Activated T-helper 1 cell treated with Interleukin-2 at 50 U/mL for 16 hours (primary cell): ENCODE measurements at places on chromosomes 12 and 14.

- DNase-seq, result no peak
These were observed 78.7 kb downstream of the KIF21A start for GRCh38 chr12:39364196-39364595.

DNA sequence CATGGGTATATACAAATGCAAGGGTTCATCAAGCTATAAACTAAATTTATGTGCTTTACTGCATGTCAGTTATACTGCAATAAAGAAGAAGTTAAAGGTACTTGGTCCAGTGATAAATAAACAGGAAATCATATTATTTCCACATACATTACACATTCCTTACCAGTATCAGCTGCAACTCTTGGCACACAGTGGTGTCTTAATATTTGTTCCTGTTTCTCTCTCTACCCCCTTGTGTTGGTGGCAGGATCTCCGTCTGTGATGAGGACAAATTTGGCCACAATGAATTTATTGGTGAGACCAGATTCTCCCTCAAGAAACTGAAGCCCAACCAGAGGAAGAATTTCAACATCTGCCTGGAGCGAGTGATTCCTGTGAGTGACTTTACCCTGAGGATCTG, 19.2 kb upstream of the OAS1 start:
- DNase-seq, result no peak

DNA sequence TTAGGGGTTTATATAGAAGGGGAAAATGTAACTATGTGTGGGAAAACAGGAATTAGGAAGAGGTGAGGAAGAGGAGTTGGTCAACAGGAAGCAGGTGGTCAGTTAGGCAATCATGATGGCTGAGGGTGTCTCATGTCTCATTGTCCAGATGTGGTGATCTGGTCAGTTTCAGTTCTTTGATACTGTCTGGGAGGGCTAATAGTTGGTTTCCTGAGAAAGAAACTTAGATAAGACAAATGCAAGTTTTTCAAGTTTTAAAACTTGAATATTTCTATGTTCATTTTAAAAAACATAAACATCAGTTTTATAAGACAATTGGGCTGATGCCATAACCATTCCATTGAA, 1121.8 kb upstream of the USP15 start:
- DNase-seq, result no peak

GRCh38 chr12:39127401-39127800, 222.0 kb upstream of the CPNE8 start:
- no peak for DNase-seq

GRCh38 chr14:58641509-58641908, 3.7 kb downstream of the DACT1 start:
- DNase-seq, result no peak

GRCh38 chr12:4440187-4440941, 5.3 kb downstream of the FGF6 start:
- DNase-seq, result no peak

DNA sequence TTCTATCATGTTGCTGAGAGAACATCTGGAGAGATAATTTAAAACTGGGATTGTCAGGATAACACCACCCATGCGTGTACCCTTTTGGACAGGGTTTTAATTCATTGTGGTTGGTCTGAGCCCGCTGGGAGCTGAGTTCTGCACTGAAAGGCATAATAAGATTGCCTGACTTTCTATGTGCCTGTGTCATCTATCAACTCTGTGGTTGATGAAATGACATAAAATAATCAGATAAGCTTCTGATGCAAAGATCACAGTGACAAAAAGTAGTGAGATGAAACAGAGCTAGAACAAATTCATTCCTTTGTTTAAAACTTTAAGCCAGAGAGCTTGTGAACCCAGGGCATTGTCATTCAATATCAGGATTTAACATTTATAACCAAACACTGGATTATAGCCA, 98.7 kb downstream of the BBS10 start:
- DNase-seq, result no peak

- DNase-seq, result no peak
These were observed 168.2 kb downstream of the LRRK2 start for GRCh38 chr12:40393026-40393425.

GRCh38 chr12:123076604-123077297, 74.1 kb downstream of the PITPNM2 start:
- no peak for DNase-seq

DNA sequence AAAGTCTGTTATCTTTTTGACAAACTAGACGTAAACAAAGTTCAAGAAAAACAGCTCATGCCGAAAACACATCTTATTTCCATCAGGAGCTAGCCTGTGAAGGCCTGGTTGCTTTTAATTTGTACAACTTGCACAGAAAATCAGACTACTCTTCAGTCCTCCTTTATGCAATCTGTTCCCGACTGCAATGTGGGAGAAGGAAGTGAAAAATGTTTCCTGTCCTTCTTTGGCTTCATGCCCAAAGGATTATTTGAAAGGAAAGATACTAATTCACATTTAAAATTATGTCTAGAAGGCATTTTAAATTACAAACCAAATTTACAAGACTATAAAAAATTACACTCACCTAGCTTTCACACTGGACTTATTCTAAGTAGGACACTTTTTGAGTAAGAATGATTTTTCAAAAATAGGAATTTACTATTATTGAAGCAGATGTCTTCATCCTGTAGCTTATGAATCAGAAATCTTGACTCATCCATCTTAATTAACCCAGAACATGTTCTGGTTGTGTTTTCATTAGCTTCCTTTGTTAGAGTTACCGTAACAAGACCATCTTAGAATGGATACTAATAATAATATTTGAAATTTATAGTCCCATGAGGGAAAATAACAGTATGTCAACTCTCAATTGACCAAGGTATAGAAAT, 272.6 kb downstream of the PRKD1 start:
- no peak for DNase-seq

DNA sequence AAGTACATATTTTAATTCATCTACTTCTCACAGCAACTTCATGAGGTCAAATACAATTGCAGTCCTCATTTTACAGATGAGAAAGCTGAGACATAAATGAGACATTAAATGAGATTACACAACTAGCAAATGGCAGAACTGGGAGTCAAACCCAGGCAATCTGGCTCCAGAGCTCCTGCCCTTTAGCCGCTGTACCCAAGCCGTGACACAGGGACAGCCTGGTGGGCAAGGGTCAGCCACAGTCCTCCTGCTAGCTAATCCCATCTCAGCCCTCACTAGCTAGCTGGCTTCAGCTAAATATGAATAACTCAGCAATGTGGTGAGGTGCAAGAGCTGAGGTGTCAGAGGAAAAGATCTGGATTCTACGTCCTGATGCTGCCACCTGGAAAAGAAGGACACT, 54.8 kb downstream of the NINJ2 start:
- DNase-seq, result no peak

DNA sequence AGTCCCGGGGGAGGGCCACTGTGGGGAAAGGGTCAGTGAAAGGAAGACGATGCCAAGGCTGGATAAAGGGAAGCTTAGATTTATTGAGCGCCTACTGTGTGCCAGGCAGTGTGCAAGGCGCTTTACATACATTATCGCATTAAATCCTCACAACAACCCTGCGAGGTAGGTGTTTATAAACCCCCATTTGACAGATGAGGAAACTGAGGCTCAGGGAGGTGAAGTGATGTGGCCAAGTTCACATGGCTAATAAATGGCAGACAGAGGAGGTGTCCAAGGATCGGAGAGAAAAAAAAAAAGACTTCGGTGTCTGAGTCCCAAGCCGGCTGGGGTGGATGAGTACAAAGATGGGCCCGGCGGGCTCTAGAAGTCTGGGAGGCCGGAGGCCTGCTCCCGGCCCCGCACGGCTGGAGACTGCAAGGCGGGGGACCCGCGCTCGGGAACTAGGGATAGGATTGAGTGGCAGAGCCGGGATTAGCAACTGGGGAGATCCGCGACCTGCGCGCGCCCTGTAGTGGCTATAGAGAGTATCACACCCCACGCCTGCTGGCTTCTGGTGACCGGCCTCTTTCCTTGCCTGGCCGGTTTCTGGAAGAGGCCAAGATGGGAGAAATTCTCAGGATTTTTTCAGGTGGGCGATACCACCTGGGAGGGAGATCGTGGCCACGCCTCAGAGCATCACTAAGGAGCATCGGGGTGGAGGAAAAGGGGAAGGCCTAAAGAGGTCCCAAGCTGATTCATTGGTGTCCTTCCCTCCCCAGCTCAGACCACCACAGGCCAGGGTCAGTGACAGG, 3.9 kb downstream of the DDN start:
- no peak for DNase-seq

DNA sequence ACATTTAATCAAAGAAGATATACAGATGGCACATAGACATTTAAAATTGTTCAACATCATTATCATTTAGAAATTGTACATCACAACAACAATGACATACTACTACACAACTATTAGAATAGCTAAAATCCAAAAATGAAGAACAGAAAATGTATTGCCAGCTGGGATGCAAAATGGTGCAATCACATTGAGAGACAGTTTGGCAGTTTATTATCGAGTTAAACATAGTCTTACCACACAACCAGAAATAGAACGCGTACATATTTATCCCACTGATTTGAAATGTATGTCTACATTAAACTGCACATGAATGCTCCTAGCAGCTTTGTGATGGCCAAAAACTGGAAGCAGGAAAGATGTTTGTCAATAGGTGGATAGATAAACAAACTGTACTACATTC, 791.5 kb upstream of the MGAT4C start:
- DNase-seq, result no peak

DNA sequence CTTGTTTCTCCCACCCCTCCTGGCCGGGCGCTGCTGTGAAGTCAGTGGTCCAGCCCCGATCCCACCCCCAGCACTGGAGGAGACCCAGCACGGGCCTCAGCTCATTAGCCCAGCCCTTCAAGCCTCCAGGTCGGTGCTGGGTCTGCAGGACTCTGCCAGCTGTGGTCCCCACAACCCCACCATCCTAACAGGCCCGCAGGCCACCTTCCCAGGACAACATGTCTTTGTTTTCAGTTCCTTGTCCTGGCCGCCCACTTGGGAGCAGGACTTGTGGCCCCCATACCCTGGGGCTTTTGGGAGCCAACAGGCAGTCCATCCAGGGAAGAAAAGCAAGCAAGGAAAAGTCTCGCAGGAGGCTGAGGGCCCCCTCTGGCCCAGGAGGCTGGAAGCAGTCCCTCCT, 60.0 kb downstream of the HRK start:
- DNase-seq, result no peak

DNA sequence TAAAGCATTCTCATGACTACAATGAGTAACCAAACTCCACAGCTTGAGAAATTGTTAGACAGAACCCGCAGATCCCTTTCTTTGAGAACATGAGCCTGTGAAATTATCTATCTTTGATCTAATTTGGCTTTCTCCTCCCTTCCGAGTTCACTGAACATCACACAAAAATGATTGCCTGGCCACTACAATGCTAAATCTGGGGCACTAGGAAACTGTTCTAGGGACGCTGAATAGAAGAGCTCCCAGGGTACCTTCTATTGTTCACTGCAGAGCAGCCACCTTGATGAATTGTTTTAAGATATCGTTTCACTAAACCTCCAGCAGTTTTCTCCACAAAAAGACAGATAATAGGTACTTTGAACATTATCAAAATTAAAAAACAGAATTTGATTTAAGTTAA, 47.5 kb downstream of the SINHCAF start:
- DNase-seq, result no peak

- DNase-seq, result no peak
These were observed 56.2 kb upstream of the PTGR2 start for GRCh38 chr14:73795466-73795865.

DNA sequence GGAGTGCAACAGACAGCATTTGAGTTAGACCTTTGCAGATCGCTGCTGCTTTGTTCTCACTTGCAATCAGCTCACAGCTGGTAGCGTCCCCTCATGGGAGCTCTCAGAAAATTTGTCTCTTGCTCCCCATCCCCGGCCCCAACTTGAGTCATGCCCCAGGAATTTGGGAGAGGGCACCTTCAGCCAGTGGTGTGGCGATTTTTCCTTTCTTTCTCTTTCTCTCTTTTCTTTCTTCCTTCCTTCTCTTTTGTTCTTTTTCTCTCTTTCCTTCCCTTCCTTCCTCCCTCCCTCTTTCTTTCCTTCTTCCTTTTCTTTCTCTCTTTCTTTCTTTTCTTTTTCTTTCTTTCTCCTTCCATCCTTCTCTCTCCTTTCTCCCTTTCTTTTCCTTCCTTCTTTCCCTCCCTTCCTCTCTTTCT, 34.2 kb upstream of the MAP1LC3B2 start:
- DNase-seq, result no peak

DNA sequence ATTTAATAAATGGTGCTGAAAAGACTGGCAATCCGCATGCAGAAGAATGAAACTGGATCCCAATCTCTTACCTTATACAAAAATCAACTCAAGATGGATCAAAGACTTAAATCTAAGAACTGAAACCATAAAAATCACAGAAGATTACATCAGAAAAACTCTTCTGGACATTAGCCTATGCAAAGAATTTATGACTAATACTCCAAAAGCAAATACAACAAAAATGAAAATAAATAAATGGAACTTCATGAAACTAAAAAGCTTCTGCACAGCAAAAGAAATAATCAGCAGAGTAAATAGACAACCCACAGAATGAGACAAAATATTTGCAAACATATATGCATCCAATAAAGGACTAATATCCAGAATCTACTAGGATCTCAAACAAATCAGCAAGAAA, 14.3 kb upstream of the CLEC1A start:
- DNase-seq, result no peak

DNA sequence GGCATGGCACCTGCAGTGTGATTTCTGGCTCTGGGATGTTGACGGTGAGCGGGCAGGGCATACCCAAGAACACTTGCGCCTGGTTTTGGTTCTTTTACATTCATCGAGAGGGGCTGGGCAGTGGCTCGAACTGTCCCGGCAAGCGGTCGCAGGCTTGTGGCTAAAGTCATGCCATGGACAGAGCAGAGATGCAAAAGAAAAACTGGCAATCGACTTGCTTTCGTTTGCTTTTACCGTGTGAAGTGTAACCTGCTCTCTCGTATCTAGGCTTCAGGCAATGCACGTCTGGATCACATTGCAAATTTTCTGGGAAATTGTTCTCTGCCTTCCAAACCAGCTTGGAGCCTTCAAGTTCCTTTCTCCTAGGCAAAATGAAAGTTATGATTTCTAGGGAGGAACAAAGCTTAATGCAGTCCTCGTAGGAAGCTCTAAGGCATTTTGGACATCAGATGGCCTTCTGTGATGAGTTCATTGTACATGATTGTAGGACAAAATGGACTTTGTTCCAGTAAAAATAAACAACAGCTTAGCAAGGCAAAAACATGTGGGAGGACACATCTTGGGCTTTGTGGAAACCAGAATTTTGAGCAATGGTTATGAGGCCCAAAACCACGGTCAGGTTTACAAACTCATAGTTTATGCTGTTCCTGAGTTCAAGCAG, 18.3 kb downstream of the ADGRD1 start:
- DNase-seq, result no peak

- DNase-seq, result no peak
These were observed 77.7 kb upstream of the SLC38A2 start for GRCh38 chr12:46450279-46450748.

DNA sequence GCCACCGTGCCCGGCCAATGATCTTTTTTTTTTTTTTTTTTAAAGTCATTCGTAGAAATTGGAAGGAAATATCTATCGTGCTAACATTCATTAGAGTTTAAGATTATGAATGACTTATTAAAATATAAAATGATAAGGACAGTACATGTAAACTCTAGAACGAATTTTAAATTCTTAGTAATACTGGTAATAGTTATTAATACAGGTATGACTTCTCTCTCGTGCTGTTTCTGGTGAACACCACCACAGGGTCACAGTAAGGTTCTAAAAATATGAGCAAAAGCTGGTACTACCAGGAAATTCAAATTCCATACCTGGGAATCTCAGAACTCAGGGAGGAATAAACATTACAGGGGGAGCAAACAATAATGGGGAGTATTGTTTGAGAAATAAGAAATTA, 26.2 kb downstream of the WNK1 start:
- no peak for DNase-seq

GRCh38 chr12:4987076-4988046, 56.3 kb upstream of the KCNA5 start:
- DNase-seq, result no peak

- DNase-seq, result no peak
These were observed 50.5 kb downstream of the RALGAPA1 start for GRCh38 chr14:35758523-35759129.
